ENCODE measurements at places on chromosomes 5 and 9.

DNA sequence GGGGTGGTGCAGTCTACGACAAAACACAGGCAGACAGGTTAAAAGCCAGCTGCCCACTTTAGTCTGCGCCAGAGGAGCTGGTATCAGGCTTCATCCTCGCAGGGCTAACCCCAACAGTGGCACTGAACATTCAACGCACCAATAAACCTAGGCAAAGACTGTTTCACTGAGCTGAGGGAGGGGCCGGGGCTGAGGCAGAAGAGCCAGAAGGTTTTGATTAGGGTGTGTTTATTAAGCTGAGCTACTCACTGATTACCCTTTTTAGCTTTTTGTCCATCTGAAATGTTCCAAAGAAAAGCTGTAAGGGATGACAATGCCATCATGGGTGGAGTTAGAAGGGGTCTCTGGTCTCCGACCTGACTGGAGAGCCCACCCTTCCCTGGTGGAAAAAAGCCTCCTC lies 1.4 kb downstream of the ZMYND19 start:
- H3K4me3 ChIP-seq, result peak overlapping the region; percentile 97
- H3K36me3 ChIP-seq, result peaks cover 24% of the 10 kb centered on the region
- H3K4me1 ChIP-seq, result peaks cover 16% of the 10 kb centered on the region

- H3K4me3 ChIP-seq, result no peak overlapping the region
- H3K4me1 ChIP-seq, result no peaks in the 10 kb centered on the region
- no peak overlapping the region for H3K27ac ChIP-seq
- H3K36me3 ChIP-seq, result no peaks in the 10 kb centered on the region
These were observed 95.9 kb upstream of the SMARCA2 start for GRCh38 chr9:1919229-1919628.

DNA sequence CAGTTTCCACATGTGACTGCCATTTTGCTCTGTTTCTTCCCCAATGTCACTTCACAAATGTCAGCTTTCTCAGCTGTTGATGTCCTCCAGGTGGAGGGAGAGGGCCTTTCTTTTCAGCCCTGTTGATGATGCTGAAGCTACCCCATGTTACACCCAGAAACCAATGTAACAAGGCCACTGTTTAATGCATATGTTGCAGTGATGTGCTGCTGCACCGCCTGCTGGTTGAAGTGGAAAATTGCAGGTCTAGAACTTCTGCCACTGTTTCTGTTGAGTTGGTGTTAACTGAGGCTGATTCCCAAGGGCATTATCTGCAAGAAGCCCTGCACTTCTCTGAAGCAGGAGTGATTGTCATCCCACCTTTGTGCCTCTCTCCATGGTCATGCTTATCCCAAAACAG lies 428.4 kb downstream of the KDM4C start:
- H3K36me3 ChIP-seq, result no peaks in the 10 kb centered on the region
- no peak overlapping the region for H3K4me3 ChIP-seq
- peak; percentile 74 for DNase-seq
- H3K27ac ChIP-seq, result no peak overlapping the region

GRCh38 chr5:150561571-150562275 lies 53.8 kb downstream of the NDST1 start:
- DNase-seq, result no peak
- no peaks in the 10 kb centered on the region for H3K27me3 ChIP-seq
- H3K27ac ChIP-seq, result no peak overlapping the region
- H3K4me3 ChIP-seq, result no peak overlapping the region
- no peaks in the 10 kb centered on the region for H3K36me3 ChIP-seq

GRCh38 chr5:101012880-101013279 lies 109.8 kb upstream of the ST8SIA4 start:
- no peak overlapping the region for H3K27ac ChIP-seq
- H3K4me3 ChIP-seq, result no peak overlapping the region
- H3K4me1 ChIP-seq, result peaks cover 7% of the 10 kb centered on the region
- H3K27me3 ChIP-seq, result no peaks in the 10 kb centered on the region
- H3K36me3 ChIP-seq, result no peaks in the 10 kb centered on the region

- H3K27ac ChIP-seq, result no peak overlapping the region
- no peaks in the 10 kb centered on the region for H3K4me1 ChIP-seq
- DNase-seq, result no peak
- H3K36me3 ChIP-seq, result no peaks in the 10 kb centered on the region
- no peaks in the 10 kb centered on the region for H3K27me3 ChIP-seq
- no peak overlapping the region for H3K4me3 ChIP-seq
These were observed 393.8 kb downstream of the GADD45G start for GRCh38 chr9:89998633-89999032.

DNA sequence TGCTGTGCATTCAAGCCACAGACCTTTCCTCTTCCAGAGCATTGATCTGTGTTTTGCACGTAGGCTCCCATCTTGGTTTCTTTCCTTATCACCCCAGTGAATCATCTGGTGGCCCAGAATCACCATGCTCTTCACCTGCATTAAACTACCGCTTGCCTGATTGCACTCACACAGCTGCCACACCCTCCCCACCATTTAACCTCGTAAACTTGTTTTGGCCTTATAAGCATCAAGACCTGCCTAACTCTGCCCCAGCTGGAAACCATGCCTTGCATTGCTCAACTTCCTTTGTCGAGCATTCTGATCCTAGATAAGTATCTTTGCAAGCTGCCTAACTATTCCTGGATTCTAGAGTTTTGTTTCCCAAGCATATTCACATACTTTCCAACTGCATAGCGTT lies 369.6 kb upstream of the SEMA6A start:
- no peak for DNase-seq
- H3K27ac ChIP-seq, result no peak overlapping the region
- H3K4me3 ChIP-seq, result no peak overlapping the region

DNA sequence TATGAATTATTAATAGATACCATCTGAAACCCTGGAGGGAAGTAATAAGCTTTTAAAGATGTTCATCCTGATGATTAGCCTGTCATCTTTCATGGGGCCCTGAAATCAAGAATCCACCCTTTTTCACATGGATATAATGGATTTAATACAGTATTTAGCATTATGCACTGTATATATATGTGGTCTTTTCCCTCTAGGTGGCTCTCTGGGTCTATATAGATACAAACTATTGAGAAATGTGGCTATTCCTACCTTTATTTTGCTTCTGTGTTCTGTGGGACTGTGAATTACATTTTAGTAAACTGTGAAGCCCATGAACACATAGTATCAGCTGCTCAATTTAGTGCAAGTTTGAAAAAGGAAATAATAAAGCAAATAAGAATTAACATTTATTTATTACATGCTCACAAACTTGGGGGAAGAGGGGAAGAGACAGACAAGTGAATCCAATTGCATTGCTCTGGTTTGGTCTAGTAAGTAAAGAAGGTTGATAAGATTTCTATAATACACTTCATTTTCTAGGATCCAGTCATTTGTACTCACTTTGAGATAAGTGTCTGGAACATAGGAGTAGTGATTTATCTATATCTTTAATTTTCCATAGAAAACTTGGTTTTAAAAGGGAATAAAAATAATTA lies 112.2 kb downstream of the SCAMP1 start:
- H3K36me3 ChIP-seq, result no peaks in the 10 kb centered on the region
- H3K4me1 ChIP-seq, result peaks cover 48% of the 10 kb centered on the region

GRCh38 chr9:124439686-124440243 lies 10.5 kb upstream of the ADGRD2 start:
- no peak overlapping the region for H3K27ac ChIP-seq
- DNase-seq, result no peak
- no peaks in the 10 kb centered on the region for H3K27me3 ChIP-seq
- H3K4me1 ChIP-seq, result no peaks in the 10 kb centered on the region
- no peak overlapping the region for H3K4me3 ChIP-seq
- no peaks in the 10 kb centered on the region for H3K36me3 ChIP-seq
